GM12865 (cell line): ENCODE measurements at places on chromosomes 16 and 17.

- DNase-seq, result no peak
Measured at GRCh38 chr17:63426917-63427308, 19.2 kb downstream of the CYB561 start.

- no peak for DNase-seq
Measured at GRCh38 chr17:34886831-34887230, 74.4 kb downstream of the CCT6B start.

- DNase-seq, result peak; percentile 62
Measured at GRCh38 chr17:20073055-20073979, 64.2 kb downstream of the SPECC1 start.

- peak; percentile 82 for DNase-seq
Measured at GRCh38 chr16:58684354-58685083, at the start of gene SLC38A7. Gene SLC38A7 (minus strand): TSS chr16:58684770. CDS start chr16:58680126, 4,644 bp downstream.

DNA sequence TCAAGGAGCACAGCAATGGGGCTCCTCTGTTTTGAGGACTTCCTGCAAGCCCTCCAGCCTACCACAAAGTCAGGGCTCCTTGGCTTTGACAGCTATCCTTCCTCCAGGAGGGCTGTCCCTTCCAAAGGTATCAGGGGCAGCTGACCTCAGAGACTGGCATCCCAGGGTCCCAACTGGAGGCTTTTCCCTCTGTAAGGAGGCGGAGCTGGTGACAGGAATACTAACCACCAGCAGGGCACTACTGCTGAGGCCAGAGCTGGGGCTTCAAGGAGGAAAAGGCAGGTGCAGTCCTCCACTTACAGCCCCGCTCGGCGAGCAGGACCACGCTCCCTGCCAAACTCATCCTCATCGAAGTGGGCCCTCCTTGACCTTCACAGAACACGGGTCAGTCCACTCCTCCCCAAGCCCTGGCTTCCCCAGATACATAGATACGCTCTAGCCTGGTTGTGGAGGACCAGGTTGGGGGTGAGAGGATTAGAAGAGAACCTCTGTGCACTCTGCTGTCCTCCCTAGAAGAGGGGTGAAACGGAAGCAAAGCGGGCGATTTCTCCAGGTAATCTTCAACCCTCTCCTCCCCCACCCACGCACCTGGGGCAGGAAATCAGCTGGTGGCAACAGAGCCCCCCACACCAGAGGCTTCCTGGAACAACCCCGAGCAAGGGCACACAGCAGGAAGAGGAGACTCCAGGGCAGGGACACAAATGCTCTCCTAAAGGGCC, 20.5 kb downstream of the ST3GAL2 start:
- DNase-seq, result no peak

DNA sequence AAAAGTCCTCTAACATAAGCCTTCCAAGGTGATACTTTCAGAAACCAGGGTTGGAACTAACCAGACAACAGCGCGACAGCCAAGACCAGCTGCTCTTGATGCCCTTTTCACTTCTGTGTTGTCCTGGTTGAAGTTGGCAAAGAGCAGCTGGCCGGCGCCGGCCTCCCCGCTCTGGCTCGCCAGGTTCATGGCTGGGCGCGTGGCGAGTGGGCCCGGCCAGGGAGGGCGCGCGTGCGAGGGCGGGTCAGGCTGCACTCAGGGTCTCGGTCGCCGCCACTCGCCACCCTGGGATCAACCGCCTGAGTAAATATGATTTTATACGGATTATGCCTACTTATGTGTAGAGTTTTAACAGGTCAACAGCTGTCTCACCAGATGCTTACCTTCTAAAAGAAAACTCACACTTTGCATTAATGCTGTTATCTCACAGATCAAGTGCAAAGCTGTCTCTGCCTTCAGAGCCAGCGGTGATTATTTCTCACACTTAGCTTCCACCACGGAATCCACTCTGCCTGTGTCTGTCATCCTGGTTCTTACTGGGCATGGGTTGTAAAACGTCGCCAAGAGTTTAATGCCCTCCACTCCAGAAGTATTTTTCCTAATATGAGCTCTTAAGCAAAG, 13.5 kb downstream of the KCTD2 start:
- no peak for DNase-seq

DNA sequence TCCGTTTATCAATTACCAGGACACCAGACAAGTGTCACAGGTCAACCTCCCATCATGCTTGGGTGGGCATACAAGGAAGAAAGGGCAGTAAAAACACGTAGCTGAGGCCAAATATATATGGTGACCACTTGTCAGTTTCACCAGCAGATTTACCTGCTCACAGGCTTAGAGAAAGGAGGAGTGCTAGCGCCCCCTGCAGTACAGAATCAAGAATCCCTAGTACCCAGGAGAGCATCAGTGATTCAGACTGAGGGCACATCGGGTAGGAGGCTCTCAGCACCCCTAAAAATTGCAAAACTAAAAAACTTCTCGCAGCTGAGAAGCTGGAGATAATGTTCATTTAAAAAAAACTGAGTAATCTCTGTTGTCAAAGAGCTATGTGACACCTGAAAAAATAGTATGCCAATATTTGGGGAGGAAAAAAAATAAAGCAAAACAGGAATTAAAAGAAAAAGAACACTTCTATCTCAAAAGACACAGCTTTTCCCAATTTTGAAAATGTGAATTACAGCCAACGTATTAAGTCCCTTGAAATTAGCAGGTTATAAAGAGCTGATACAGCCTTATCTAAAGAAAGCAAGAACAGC, 21.2 kb upstream of the MON1B start:
- DNase-seq, result peak; percentile 66

GRCh38 chr17:6498901-6499540, 54.8 kb downstream of the PIMREG start:
- no peak for DNase-seq

DNA sequence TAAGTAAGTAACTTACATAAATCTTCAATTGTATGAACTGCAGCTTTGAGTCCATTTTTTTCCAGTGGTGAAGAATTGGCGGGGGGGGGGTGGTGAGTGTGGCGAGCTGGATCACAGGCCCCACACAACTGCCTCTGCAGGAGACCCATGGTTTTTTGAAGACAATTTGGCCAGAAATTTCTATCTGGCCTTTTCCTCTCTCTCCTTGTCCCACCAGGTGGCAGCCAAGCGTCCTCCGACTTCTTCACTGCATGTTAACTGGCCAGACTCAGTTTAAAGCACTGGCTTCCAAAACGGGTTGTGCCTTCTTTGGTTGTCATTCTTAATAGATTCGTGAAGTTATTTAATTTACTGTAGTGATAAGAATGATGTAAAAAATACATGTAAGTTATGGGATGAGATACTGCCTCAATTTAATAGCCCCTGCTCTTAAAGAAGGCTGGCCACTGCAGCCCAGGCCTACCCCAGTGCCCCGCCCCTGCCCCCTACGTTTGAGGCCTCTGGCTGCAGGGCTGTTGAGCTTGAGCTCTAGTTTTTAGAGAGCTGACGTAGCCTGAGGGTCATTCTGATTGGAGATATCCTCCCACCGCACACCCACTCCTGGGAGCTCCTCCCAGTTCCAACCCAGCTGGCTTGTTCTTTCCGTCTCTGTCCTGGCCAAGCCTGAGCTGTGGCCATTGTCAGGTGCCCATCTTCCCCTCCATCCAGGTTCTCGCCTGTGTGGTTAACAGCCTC, 36.4 kb downstream of the AKAP1 start:
- peak; percentile 32 for DNase-seq

GRCh38 chr17:80957461-80957941, 34.1 kb upstream of the CHMP6 start:
- DNase-seq, result no peak

DNA sequence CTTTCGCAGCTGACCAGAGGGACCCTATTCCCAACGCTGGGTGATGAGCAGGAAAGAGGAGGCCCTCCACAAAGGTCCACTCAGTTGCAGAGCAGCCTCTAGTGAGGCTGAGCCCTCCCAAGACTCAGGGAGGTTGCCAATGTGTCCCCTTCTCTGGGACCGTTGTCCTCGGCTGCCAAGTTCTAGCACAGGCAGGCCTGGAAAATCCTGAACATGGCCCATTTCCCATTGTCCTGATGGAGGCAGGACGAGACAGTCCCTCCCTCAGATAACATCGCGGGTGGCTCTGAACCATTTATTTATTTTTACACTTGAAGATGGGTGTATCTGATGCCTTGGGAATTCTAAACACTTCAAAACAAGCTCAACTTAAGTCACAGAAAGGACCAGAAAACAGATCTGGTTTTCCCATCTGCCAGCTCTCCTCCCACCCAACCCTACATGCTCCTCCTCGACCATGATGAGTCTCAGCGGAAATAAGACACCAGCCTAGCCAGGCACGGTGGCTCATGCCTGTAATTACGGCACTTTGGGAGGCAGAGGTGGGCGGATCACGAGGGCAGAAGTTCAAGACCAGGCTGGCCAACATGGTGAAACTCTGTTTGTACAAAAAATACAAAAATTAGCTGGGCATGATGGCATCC, 12.8 kb downstream of the CDIP1 start:
- no peak for DNase-seq

DNA sequence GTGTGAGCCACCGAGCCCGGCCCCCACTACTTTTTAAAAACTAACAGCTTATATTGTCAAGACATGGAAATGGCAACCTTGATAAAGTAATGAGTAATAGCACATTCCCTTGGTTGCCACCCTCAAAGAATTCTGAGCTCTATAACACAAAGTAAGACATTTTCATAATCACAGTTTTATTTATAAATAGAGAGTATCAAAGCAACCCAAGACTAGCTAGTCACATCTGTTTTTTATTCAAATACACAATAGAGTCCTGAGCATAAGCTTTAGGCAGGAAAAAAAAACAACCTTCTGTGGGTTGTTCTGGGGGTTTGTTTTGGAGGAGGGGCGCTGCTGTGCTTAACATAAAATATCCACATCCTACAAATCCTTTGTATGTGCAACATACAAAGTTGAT, 68.7 kb downstream of the CEP95 start:
- DNase-seq, result no peak

DNA sequence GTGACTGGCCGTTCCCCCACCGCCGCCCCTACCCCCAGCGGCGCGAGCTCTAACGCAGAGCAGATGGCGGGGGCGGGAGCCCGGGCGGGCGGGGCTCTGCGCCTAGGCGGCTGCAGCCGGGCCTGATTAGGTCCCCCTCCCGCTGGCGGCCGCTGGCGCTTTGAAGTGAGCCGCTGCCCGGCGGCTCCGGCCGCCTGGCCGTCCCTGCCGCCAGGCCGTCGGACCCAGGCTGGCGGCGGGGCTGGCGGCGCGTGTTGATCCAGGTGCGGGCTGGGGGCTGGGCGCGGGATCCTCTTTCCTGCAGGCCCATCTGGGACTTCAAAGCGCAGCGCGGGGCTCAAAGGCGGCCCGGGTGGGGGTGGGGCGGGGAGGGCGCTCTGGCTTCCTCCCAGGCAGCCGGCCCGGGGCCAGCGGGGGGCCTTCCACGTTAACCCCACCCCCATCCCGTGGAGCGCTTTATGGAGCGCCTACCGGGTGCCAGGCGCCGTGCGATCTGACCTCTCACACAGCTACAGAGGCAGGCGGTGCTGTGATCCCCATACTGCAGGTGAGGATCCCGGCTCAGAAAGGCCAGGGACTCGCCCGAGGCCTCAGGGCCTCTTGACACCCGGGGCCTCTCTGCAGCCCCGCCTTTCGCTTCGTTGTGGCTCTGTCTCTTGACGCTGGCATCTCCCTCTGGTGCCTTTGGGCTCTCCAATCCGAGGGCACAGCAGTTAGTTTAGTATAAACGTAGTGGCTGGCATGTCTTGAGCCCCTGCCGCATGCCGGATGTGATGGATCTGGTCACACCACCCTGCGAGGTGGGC, 80.0 kb upstream of the NKD1 start:
- DNase-seq, result peak; percentile 13

GRCh38 chr16:85204242-85205010, 92.2 kb upstream of the CIBAR2 start:
- no peak for DNase-seq

DNA sequence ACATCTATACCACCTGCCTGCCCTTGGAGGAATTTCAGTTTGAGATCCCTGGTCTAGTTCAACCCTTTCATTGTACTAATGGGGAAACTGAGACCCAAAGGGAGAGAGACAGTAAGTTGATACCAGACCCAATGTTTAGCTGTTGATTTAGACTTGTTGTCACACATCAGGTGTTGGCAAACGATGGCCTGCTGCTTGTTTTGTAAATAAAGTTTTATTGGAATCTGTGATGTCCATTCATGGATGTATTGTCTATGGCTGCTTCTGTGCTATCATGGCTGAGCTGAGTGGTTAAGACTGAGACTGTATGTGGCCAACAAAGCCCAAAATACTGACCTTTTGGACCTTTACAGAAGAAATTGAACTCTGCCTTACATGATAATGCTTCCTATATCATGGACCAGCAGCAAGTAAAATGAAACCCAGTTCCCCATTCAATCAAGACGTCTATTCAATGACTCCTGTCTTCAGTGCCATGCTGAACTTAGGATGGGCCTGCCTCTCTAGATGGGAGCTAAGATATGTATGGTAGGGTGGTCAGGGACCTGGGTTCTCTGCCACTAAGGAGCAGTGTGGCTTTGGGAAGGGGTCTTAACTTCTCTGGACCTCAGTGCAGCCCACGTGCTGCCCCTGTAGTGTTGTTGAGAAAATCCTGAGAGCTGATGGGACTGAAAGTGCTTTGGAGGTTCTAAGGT, 111.0 kb downstream of the IRX5 start:
- DNase-seq, result no peak

- no peak for DNase-seq
Measured at GRCh38 chr17:37144075-37144701, 195.4 kb downstream of the AATF start.

- DNase-seq, result peak; percentile 89
Measured at GRCh38 chr17:72388765-72389473, 268.1 kb downstream of the SOX9 start.

DNA sequence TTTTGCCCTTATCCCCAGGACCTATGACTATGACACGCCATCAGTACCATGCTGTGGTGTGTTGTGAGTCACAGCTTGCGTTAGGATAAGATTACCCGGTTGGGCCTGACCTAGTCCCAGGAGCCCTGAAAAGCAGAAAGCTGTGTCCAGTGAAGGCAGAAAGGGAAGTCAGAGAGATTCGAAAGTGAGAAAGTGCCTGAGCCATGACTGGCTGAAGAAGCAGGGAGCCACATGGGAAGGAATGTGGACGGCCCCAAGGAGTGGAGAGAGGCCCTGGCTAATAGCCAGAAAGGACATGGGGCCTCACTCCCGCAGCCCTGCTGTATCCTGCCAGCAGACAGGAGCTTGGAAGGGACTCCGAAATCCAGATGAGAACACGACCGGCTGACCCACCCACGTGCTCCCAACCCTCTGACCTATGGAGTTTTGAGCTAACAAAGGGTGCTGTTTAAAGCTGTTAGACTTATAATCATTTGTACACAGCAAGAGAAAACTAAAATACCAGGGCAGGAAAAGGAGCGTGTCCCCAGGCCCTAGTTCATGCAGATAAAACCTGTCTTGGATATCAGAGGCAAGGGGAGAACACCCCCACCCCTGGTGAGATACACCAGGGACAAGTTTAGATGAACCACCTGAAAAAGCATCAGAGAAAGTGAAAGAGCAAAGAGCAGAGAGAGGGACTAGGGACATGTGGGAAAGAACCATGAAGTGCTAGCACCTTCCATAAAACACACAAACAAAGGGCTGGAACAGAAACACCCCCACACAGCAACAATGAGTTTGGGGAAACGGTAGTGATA, 115.3 kb downstream of the SLC39A11 start:
- DNase-seq, result peak; percentile 72

DNA sequence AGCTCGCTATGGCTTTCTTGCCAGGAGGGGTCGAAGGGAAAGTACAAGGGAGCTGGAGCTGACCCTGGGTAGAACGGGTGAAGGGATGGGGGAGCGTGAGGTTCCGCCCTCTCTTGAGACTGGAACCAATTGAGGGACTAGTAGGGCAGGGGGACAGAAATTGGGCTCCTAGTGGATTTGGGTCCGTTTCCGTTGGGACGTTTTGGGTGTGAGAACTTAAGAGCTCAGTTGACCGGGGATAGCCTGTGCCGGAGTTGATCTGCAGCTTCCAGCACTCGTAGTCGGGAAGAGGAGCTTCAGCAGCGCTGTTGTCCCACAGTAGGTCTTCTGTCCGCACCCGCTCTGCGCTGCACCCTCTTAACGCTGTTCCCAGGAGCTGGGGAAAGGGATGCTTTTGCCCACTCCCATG, 481 bp downstream of the CNTROB start:
- DNase-seq, result peak; percentile 55
